ENCODE measurements at places on chromosomes 13 and 19. TPM values are rescaled to one million over a fixed set of nuclear protein-coding genes. Genes with fewer than 3 reads are reported as not detected.

Gene IL4I1
- polyA plus RNA-seq: 8.6 TPM

Gene ZNF726
- 0.37 TPM for polyA plus RNA-seq

Gene DHRS12
- polyA plus RNA-seq: 9.7 TPM

Gene COMP
- not detected for polyA plus RNA-seq

GRCh38 chr13:43482026-43482425 lies 304.7 kb downstream of the ENOX1 start:
- no peaks in the 10 kb centered on the region for H3K36me3 ChIP-seq
- H3K4me1 ChIP-seq: peaks cover 7% of the 10 kb centered on the region
- DNase-seq: no peak
- H3K27me3 ChIP-seq: no peaks in the 10 kb centered on the region
- no peak overlapping the region for H3K4me3 ChIP-seq
- H3K27ac ChIP-seq: no peak overlapping the region

- H3K4me3 ChIP-seq: no peak overlapping the region
- no peak overlapping the region for H3K27ac ChIP-seq
- DNase-seq: no peak
- H3K27me3 ChIP-seq: no peaks in the 10 kb centered on the region
- no peaks in the 10 kb centered on the region for H3K36me3 ChIP-seq
Observed at GRCh38 chr13:58949646-58950045, 1214.1 kb downstream of the DIAPH3 start.

GRCh38 chr13:29674532-29674931 lies 79.0 kb upstream of the SLC7A1 start:
- no peak for DNase-seq
- H3K36me3 ChIP-seq: no peaks in the 10 kb centered on the region
- no peaks in the 10 kb centered on the region for H3K27me3 ChIP-seq

DNA sequence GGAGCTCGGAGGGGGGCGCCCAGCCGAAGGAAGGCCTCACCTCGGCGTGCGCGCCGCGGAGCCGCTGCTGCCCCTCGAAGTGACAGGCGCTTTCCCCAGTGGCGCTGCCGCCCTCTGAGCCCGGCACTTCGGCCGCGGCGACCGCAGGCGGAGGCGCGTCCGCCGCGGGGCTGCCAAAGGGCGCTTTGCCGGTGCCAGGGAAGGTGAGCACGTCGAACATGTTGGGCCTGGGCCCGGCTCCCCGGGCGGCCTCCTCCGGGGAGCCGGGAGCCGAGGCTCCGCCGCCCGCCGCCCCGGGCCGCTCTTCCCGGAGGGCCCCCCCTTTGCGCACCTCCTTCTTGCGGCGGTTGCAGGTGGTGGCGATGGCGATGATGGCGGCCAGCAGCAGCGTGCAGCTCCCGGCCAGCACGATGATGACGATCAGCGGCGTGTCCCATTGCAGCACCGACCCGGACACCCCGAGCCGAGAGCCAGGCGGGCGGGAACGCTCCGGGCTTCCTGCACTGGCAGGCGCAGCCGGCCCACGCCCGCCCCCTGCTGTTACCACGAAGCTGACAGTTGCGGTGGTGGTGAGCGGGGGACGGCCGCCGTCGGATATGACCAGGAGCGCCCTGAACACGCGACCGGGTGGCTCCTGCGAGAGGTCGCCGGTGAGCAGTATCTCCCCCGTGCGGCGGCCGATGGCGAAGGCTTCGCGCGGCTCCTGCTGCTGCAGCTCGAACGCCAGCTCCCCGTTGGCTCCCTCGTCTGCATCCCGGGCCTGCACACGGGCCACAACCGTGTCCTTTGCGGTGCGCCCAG lies 2.5 kb downstream of the PCDH8 start:
- H3K4me3 ChIP-seq: no peak overlapping the region
- H3K36me3 ChIP-seq: no peaks in the 10 kb centered on the region
- DNase-seq: peak; percentile 12
- peaks cover 80% of the 10 kb centered on the region for H3K27me3 ChIP-seq
- peaks cover 13% of the 10 kb centered on the region for H3K4me1 ChIP-seq

DNA sequence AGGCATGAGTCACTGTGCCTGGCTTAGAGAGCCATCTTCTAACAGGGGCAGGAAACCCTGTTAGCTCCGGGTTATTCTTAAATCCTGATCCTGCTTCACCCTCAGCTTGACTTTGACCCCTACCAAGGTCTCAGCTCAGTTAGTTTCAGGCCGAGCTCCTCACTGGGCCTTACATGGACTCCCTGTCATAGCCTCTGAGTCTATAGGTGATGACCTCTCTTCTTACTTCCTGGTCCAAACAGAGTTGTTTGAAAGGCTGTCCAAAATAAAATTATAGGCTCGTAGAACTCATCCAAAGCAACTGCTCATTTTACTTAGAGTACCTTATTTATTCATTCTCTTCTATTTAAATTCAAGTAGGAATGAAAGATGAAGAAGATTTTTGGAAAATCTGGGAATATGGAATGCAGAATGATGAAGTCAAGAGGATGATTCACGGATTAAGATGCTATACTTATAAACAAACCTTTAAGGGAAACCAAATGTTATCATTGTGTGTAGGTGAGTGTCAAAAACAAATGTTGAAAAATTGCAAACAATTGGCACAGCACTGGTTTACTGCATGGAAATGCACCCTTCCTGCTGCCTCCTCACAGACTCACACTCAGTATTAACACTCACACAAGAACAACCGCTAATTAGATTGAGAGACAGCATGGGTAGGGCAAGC lies 174.1 kb downstream of the RGCC start:
- no peaks in the 10 kb centered on the region for H3K27me3 ChIP-seq
- no peaks in the 10 kb centered on the region for H3K36me3 ChIP-seq
- no peaks in the 10 kb centered on the region for H3K4me1 ChIP-seq
- no peak overlapping the region for H3K4me3 ChIP-seq
- H3K27ac ChIP-seq: no peak overlapping the region

- H3K27ac ChIP-seq: no peak overlapping the region
- H3K27me3 ChIP-seq: no peaks in the 10 kb centered on the region
- DNase-seq: no peak
- H3K36me3 ChIP-seq: no peaks in the 10 kb centered on the region
- H3K4me3 ChIP-seq: no peak overlapping the region
Observed at GRCh38 chr19:44611812-44612295, 1.5 kb upstream of the IGSF23 start.

DNA sequence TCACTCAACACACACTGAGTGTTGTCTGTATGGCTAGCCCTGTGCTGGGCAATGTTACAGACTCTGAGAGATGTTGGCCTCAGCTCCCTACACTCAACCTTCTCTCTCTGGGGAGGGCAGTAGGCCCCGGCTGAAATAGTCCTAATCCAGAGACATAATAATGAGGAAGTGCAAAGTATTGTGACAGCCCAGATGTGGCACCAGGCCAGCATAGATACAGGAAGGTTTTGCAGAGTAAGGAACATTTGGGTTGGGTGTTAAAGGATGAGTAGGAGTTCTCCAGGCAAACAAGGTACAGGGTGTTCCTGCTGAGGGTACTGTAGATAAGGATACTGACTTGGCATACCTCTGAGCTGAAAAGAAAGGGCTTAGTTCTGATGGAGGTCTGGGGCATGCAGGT lies 2.4 kb downstream of the LIN7B start:
- no peak overlapping the region for H3K4me3 ChIP-seq
- peak; percentile 81 for DNase-seq
- peaks cover 43% of the 10 kb centered on the region for H3K4me1 ChIP-seq
- peaks cover 15% of the 10 kb centered on the region for H3K27me3 ChIP-seq
- H3K36me3 ChIP-seq: no peaks in the 10 kb centered on the region
- peak overlapping the region; percentile 11 for H3K27ac ChIP-seq

DNA sequence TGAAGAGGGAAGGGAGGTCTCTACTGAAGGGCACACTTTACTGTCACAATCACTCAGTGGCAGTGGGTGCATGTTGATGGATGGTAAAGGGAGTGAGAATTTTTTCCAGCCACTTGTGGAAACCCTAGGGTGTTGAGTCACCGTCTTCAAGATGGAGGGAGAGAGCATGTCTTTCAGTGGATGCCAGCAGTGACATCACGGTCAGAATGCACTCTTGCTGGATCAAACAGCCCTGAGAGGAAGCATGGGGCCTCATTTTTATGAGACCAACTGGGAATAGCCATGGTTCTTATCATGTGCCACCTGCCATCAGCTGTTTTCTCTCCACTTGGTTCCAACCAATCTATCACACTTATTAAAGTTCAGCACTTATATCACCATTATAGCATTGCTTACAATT lies 182.5 kb downstream of the KCNRG start:
- DNase-seq: no peak
- H3K4me3 ChIP-seq: no peak overlapping the region
- peaks cover 35% of the 10 kb centered on the region for H3K4me1 ChIP-seq
- H3K27me3 ChIP-seq: no peaks in the 10 kb centered on the region
- H3K27ac ChIP-seq: no peak overlapping the region

DNA sequence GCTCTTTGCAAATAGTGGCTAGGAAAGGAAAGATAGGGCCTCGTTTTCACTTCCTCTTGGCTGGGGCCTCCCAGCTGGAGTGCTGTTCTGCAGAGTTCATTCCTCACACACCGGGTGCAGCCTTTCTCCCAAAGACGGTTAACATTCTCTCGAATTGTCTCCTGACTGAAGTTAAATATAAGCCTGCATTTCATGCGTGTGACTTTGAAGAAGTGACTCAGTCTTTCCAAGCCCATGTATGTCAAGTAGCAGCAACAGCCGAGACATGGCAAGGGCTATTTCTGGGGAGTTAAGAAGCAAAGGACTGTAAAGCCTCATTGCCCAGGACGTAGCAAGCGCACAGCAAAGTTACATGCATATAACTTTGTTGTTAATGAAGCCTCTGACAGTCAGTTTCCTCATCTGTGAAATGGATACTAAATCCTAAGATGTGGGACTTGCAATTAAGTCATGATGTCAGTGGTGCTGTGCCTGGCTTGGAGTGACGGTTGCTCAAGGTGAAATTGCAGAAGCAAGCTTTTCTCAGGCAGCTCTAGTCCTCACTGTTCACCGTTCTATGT lies 502.4 kb downstream of the MYO16 start:
- no peaks in the 10 kb centered on the region for H3K36me3 ChIP-seq
- no peak overlapping the region for H3K4me3 ChIP-seq
- DNase-seq: peak; percentile 24
- H3K4me1 ChIP-seq: peaks cover 24% of the 10 kb centered on the region

DNA sequence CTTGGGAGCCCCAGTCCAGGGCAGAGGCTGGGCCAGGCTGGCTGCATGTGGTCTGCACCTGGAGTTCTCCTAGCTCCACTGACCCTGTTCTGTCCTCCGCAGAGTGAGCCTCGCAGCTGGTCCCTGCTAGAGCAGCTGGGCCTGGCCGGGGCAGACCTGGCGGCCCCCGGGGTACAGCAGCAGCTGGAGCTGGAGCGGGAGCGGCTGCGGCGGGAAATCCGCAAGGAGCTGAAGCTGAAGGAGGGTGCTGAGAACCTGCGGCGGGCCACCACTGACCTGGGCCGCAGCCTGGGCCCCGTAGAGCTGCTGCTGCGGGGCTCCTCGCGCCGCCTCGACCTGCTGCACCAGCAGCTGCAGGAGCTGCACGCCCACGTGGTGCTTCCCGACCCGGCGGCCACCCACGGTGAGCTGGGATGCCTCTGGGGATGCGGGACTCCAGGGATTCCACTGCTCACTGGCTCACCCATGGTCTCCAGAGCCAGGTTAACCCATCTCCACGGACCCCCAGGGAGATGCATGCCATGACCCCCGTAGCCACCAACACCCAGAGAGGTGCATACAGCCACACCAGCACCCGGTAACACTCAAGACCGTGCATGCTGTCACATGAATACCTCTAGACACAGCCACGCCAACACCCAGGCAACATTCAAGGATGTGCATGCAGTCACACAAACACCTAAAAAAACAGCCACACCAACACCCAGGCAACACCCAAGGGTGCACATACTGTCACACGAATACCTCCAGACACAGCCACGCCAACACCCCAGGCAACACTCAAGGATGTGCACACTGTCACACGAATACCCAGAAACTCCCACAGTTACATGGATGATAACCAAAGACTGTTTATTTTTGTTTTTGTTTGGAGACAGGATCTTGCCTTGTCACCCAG lies 8.2 kb downstream of the PKN1 start:
- H3K27ac ChIP-seq: peak overlapping the region; percentile 41
- peaks cover 57% of the 10 kb centered on the region for H3K36me3 ChIP-seq
- H3K27me3 ChIP-seq: no peaks in the 10 kb centered on the region
- no peak overlapping the region for H3K4me3 ChIP-seq

DNA sequence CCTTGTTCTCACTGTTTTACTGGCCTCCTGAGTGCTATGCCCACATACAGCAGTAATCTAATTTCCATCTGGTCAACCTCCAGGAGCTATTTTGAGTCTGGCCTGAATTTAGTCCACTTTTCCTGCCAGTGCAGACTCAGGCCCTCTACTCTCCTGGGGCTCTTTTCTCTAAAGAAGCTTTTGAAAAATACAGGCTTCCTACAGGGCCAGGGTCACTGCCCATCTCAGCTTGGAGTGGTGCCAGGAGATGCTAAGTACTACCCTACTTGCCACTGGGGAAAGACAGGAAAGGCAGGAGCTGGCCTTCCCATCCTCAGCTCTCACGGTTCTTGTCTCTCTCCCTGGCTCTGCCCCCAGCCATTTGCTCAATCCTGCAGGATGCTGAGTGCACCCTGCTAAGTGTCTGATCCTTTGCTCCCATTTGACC lies 101.7 kb upstream of the SERP2 start:
- DNase-seq: no peak
- no peak overlapping the region for H3K4me3 ChIP-seq

DNA sequence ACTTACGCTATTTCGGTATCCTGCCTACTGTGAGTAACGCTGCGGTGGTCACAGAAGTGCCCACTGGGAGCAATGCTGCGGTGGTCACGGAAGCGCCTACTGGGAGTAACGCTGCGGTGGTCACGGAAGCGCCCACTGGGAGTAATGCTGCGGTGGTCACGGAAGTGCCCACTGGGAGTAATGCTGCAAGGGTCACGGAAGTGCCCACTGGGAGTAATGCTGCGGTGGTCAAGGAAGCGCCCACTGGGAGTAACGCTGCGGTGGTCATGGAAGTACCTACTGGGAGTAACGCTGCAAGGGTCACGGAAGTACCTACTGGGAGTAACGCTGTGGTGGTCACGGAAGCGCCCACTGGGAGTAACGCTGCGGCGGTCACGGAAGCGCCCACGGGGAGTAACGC lies 52.1 kb upstream of the SOX1 start:
- no peak overlapping the region for H3K27ac ChIP-seq
- DNase-seq: no peak
- no peak overlapping the region for H3K4me3 ChIP-seq
- H3K36me3 ChIP-seq: no peaks in the 10 kb centered on the region

GRCh38 chr19:11019824-11020223 lies 59.0 kb downstream of the SMARCA4 start:
- H3K4me1 ChIP-seq: no peaks in the 10 kb centered on the region
- peaks cover 94% of the 10 kb centered on the region for H3K36me3 ChIP-seq
- no peak overlapping the region for H3K4me3 ChIP-seq
- no peak overlapping the region for H3K27ac ChIP-seq
- no peaks in the 10 kb centered on the region for H3K27me3 ChIP-seq
- no peak for DNase-seq

- H3K27me3 ChIP-seq: no peaks in the 10 kb centered on the region
- no peaks in the 10 kb centered on the region for H3K36me3 ChIP-seq
- no peaks in the 10 kb centered on the region for H3K4me1 ChIP-seq
- no peak overlapping the region for H3K4me3 ChIP-seq
- no peak for DNase-seq
Observed at GRCh38 chr13:96780105-96780504, 214.2 kb downstream of the OXGR1 start.
